NCI-H345 (cell line): ENCODE measurements at places on chromosomes 2 and 18.

DNA sequence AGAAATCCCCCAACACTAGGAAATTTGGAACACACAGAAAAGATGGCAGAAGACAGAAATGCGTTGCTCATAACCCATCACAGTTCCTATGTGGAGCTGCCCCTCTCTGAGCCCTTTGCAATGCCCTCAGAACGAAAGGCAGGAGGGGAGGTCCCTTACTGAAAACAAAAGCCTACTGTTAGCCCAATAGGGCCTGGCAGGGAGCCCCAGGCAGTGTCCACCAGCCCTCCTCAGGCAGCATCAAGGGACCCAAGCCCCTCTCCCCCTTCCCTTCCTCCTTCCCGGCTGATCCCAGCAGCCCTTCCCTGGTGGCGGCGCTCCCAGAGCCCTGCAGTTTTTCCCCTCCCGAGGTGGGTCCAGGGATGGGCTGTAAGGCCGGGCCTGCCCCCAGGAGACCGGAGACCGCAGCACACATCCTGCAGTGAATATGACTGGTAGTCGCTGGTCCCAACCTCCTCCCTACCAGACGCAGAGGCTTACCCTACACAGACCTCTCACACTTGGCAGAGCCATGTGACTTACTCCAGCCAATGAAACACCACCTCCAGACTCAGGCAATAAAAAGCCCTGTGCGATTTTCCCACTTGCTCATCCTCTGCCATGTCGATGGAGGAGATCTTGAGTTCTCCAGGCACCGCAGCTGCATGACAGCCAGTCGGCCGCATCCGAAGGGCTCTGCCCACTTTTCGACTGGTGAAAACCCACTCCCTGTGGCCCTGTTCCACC is 19.4 kb upstream of the DUSP2 start:
- no peak for DNase-seq

- no peak for DNase-seq
These were observed 124.8 kb downstream of the C1D start for GRCh38 chr2:67938053-67938452.

DNA sequence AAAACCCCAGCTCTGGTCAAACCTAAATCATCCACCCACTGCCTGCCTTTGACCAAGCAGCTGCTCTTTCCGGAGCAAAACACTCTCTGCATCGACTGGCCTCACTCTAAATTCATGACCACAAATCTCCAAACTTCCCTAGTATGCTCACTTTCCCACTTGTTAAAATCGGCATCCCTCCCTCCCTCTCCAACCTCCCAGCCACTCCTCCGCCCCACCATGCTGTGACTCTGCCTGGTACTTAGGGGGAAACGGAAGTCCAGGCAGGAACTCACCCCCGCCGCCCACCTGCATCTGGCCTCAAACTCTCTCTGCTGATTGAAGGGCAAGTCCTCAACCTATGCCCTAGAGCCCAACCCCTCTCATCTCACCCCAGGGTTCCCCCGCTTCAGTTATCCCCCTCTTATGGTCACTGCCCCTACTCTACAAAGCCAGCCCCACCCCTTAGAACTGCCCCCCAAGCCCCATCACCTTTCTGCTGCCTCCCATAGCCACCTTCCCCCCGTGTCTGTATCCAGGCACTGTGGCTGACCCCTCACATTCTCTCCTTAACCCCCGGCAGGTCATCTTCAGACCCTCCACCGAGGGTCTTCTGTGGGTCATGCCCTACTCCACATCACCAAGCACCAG is 3.8 kb upstream of the ADRA2B start:
- no peak for DNase-seq

DNA sequence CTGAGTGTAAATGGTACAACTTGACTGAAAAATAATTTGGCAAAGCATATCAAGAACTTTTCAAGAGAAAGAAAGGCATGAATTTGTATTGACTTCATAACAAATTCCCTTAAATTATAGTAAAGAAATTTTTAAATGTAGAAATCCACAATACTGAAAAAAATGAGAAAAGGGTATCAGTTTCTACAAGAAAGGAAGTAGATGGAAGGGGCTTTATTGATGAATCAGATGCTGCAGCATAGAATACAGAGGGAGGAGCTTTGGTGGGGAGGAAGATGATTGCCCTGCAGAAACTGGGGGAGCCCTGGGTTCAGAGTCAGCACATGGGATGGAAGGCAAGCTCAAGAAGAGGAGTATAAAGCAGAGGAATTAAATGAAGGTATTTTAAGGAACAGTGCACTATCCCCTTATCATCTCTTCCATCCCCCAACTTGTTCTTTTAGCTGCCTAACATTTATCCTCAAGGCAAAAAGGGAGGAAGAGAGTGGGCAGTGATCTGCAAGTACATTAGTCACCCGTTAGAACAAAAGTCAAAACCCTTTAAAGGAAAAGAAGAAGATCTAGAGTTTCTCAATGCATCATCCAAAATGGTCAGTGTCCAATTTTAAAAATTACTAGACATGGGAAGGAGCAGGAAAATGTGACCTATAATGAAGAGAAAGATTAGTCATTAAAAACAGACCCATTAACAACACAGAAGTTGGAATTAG is 77.7 kb downstream of the KCTD18 start:
- DNase-seq = no peak

DNA sequence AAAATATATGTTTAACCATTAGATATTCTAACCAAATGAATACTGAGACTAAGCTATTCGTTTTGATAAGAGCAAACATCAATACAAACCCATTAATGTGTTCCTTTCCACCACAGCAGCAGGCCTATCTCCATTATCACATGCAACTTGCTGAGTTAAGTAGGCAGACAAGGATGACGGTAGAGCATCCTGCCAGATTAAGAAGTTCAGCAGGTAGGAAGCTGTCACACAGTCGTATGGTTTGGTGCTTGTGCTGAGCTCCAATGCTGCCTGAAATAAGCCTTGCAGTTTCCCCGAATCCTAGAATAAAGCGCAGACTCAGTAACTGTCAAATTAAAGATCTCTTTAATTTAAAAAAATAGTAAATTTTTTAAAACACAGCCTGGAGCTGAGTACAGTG is 39.6 kb downstream of the THADA start:
- DNase-seq = no peak

- DNase-seq = no peak
These were observed 76.7 kb upstream of the CAVIN2 start for GRCh38 chr2:191923652-191923997.

- DNase-seq = no peak
These were observed 570.0 kb upstream of the GCFC2 start for GRCh38 chr2:76280686-76281085.

DNA sequence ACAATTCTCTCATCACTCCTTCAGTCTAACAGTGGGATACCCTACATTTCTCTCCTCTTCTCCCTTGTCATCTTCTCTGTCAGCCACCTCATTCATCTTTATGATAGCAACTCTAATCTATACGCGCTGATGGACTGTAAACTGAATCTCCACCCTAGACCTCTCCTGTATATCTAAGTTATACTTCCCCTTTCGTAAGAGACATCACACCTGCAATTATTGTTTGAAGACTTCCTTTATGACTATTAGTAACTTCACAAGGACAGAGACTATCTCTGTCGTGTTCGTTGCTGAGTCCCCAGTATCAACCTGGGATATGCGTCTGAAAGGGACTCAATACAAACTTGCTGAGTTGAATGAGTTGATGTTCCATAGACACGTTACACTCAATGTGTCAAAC is 263.2 kb downstream of the IRS1 start:
- no peak for DNase-seq

DNA sequence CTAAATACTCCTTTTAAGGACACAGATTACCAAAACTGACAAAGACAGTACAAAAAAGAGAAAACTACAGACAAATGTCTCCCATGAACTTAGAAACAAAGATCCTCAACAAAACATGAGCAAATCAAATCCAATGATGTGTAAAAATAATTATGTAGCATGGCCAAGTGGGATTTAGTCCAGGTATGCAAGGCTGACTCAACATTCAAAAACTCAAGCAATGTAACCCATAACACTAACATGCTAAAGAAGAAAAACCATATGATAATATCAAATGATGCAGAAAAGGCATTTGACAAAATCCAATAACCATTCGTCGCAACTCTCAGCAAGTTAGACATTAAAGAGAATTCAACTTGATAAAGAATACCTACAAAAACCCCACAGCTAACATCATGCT is 239.0 kb upstream of the KLHL29 start:
- DNase-seq = no peak

DNA sequence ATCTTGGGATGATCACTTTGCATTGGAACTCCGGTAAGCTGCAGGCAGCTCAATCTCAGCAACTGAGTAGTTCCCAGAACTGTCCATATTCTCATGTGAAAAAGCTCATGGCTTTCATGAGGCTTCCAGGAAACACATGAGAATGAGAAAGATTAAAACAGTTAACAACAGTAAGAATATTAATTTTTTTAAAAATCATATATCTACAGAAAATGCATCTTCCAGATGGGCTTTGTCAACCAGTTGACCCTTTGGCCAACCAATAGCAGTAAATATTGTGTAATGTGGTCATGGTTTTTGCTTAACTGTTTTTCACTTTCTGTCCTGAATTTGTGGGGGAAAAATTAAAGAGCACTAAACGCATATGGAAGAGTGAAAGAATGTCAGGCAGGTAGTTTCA is 131.2 kb upstream of the CCDC195 start:
- DNase-seq = no peak

DNA sequence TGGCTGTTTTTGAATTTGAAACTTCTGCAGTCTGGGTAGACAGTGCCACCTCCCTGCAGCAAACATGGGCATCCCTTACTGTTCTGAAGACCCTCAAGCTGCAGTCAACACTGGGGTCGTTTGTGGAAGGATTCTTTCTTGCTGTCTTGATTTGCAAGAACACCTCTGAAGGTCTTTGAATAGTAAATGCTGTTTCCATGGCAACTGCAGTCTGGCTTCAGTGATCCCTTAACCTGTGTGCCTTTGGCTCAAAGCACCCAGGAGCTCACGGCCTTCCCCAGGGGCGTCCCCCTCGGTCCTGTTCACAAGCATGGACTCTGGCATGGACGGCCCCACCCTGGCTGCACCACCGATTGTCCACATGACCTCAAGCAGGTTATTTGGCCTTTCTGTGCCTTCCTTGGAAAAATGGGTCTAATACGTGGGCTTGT is 38.3 kb downstream of the LRRFIP1 start:
- DNase-seq = no peak

GRCh38 chr2:55590810-55591440 is 26.5 kb downstream of the PPP4R3B start:
- DNase-seq = no peak

DNA sequence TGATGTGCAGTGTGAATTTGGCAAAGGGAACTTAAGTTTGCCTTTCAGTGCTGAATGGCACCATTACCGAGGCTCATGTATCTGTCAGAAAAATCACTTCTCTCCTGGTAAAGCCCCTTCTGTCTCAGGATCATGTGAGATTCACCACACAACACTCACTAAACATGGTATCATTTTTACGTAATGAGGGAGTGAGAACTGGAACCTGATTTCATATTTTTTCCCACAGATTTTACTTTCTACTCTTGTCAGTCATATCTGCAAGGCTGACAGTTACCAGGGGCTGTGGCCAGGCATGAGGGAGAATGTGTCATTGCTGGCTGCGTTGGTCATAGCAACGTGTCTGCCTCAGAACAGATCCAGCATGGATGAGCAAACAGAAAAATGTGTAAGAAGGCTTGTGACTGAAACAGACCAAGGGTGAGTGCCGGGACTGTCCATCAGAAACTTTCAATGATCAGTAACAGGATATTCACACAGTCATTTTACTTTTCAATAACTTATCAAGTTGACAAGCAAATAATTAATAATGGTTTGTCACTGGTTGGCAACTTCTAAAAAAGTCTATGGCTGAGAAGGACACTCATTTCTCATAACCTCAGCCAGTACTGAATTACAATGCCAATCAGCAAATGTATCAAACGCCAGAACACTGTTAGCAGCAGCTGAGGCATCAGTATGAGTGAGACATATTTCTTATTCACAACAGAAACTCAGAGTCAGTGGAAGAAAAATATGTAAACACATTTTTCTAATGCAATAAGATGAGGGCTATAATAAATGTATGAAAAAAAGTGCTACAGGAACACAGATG is 100.5 kb downstream of the CDC42EP3 start:
- no peak for DNase-seq

DNA sequence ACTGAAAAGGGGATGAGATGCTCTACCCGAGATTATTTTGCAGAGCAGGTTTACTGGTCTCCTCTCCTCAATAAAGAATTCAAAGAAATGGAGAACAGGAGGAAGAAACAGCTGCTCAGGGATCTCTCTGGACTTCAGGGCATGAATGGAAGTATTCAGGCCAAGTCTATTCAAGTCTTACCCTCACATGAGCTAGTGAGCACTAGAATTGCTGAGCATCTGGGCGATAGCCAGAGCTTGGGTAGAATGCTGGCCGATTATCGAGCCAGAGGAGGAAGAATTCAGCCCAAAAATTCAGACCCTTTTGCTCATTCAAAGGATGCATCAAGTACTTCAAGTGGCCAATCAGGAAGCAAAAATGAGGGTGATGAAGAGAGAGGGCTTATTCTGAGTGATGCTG is 60.0 kb downstream of the PIKFYVE start:
- no peak for DNase-seq

GRCh38 chr2:219252084-219252483 is 959 bp upstream of the TUBA4B start:
- DNase-seq = peak; percentile 56

DNA sequence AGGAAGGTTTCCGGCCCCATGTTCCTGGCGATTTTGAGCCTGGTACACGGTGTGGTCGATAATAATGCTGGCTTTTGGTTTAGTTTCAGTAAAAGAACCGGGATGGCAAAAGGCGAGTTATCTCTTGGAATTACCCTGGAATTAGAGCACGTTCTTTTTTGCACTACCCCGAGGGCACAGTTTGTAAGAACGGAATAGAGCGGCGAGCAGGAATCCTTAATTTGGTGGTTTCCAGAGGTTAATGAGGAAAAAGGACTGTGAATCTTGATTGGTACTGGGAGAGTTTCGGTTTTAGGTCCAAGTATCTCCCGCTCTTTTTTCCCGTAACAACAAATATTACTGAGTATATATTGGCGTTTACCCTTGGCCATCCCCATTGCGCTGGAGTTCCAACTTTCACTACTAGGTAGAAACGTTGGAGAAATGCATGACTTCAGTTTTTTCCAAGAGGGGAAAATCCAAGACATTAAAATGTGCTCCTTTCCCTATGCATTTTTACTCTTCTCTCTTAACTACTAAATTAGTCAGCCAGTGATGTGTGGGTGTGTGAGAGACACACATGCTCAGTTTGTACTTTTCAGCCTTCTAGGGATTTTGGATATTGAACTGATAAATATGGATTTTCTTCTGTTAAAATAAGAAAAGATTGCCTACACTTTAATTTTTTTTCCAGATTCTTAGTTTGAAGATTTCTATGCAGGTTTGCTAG is 160.8 kb downstream of the AGPS start:
- DNase-seq = peak; percentile 46

DNA sequence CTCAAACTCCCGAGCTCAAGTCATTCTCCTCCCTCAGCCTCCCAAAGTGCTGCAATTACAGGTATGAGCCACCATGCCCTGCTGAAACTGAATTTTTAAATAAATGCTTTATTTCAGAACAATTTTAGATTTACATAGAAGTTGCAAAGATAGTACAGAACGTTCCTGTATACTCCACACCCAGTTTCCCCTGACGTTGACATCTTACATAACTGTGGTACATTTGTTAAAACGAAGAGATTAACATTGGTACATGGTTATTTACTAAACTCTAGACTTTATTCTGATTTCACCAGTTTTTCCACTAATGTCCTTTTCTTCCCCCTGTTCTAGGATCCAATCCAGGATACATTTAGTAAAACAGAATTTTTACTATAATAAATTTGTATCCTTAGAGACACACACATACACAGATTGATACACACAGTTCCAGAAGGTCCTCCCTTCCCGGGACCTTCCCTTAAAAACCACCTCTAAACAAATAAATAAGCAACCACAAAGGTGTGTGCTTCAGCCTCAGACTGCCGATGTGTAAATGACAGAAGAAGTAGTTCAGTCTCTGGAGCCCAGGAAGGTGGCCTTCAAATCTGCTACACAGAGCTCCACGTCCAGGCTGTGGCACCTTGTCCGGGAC is 6.9 kb downstream of the NEU2 start:
- DNase-seq = no peak
